Neural crest cell (in vitro differentiated cells): ENCODE measurements at places on chromosomes 2 and 18. TPM values are rescaled to one million over a fixed set of nuclear protein-coding genes. Genes with fewer than 3 reads are reported as not detected.
A peak's percentile ranks its signal among the peaks of the same experiment; 100 is the strongest.

DNA sequence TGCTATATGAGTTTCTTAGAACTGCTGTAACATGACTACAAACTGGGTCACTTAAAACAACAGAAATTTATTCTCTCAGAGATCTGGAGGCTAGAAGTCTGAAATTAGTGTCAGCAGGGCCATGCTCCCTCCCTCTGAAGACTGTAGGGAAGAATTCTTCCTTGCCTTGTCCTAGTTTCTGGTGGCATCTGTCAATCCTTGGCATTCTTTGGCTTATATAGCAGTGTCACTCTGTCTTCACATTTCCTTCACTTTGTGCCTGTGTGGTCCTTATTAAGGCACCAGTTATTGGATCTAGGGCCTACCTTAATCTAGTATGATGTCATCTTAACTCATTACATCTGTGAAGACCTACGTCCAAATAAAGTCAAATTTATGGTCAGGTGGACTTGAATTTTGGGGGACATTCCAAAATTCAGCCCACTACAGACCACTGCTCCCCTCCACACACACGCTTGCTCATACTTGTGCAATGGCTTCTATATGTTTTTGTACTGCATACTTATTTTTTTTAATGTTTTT, 7.6 kb downstream of the ZC3H15 start:
- peaks cover 30% of the 10 kb centered on the region for H3K4me1 ChIP-seq
- no peak overlapping the region for H3K4me3 ChIP-seq
- peak overlapping the region; percentile 65 for H3K27ac ChIP-seq
- peaks cover 2% of the 10 kb centered on the region for H3K36me3 ChIP-seq

- no peaks in the 10 kb centered on the region for H3K27me3 ChIP-seq
- no peaks in the 10 kb centered on the region for H3K4me1 ChIP-seq
- no peak for DNase-seq
Measured at GRCh38 chr2:129587426-129588064, 391.9 kb upstream of the RAB6C start.

DNA sequence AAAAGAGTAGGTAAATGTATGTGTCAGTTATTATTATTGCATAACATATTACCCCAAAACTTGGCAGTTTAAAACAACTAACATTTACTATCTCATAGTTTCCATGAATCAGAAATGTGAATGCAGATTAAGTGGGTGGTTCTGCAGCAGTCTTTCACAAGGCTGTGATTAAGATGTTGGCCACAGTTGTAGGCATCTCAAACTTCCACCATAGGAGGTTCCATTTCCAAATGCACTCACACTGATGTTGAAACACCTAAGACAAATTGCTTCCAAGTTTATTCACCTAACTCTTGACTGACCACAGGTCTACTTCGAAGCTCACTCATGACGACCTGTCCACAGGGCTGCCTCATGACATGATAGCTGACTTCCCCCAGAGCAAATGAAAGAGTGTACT, 360.8 kb downstream of the GRB14 start:
- H3K36me3 ChIP-seq: peaks cover 3% of the 10 kb centered on the region
- no peaks in the 10 kb centered on the region for H3K27me3 ChIP-seq
- no peak for DNase-seq
- no peaks in the 10 kb centered on the region for H3K4me1 ChIP-seq
- no peak overlapping the region for H3K4me3 ChIP-seq
- H3K27ac ChIP-seq: no peak overlapping the region

HOXD11 gene
- total RNA-seq: not detected in 2 replicates

DNA sequence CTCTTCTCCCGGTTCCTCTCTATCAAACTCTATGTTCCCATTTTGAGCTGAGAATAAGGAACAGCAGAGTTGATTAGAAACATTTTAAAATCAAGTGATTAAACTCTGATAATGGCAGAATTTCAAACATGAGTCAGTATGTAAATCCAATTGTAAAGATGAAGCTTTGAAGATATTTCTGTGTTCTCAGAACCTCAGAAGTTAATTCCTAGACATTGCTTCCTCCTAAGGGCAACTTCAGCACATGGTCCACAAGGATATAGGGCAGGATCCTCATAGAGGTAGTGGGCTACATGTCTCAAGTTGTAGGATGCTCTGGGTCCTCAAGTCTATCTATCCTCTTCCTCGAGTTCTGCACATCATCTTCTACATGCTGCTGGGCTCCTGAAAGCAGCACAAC, 46.3 kb downstream of the QPCT start:
- no peak overlapping the region for H3K4me3 ChIP-seq
- no peaks in the 10 kb centered on the region for H3K36me3 ChIP-seq
- H3K4me1 ChIP-seq: no peaks in the 10 kb centered on the region
- H3K27me3 ChIP-seq: peaks cover 13% of the 10 kb centered on the region
- H3K27ac ChIP-seq: no peak overlapping the region
- DNase-seq: no peak

DNA sequence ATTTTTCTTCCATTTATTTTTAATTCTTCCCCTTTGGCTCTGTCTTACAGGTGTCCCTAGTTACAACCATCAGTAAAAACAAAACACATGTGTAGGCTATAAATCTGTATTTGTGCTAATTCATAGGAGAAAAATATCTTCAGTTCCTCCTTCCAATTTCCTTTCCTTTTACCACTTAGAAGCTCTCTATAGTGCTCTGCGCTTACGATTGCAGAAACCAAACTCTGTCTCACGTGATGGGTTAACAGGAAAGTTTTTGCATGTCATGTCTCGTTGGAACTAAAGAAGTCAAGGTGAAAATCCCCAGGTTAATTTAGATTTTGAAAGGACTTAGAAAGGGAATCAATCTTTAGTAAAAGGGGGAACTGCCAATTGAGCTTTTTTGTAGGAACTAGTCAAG, 1390.5 kb upstream of the ZEB2 start:
- H3K27ac ChIP-seq: no peak overlapping the region
- no peaks in the 10 kb centered on the region for H3K27me3 ChIP-seq
- peaks cover 2% of the 10 kb centered on the region for H3K36me3 ChIP-seq
- no peak overlapping the region for H3K4me3 ChIP-seq
- no peak for DNase-seq
- peaks cover 18% of the 10 kb centered on the region for H3K4me1 ChIP-seq

GRCh38 chr2:71546275-71546638, 92.9 kb downstream of the DYSF start:
- no peak for DNase-seq
- no peak overlapping the region for H3K4me3 ChIP-seq
- peaks cover 23% of the 10 kb centered on the region for H3K27me3 ChIP-seq
- peaks cover 4% of the 10 kb centered on the region for H3K36me3 ChIP-seq
- peaks cover 22% of the 10 kb centered on the region for H3K4me1 ChIP-seq
- H3K27ac ChIP-seq: no peak overlapping the region

PSMA8 gene
- total RNA-seq: not detected in 2 replicates

DNA sequence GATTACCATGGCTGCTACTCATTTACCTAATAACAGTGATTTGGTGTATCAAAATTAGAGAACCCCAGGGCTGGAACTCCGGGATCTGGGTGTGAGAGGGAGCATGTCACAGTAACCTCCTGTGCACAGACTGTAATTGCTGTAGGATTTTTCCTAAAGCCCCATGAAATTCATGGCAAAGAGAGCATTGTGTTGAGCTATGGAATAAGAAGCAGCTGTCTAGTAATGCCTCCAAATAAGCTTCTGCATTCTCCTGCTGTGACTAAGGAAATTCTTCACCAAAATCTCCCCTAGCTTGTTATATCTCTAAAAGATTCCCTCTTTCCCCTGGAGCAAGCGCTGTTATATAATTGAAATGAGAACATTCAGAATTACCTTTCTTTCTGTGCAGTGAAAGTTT, 158.1 kb upstream of the SPATS2L start:
- no peak overlapping the region for H3K27ac ChIP-seq
- no peaks in the 10 kb centered on the region for H3K27me3 ChIP-seq
- peaks cover 6% of the 10 kb centered on the region for H3K4me1 ChIP-seq
- DNase-seq: no peak
- H3K36me3 ChIP-seq: peaks cover 20% of the 10 kb centered on the region

- no peak overlapping the region for H3K27ac ChIP-seq
- peaks cover 13% of the 10 kb centered on the region for H3K36me3 ChIP-seq
- H3K27me3 ChIP-seq: no peaks in the 10 kb centered on the region
- H3K4me1 ChIP-seq: peaks cover 26% of the 10 kb centered on the region
Measured at GRCh38 chr18:25093141-25093540, 258.8 kb downstream of the ZNF521 start.

PLGLB1 gene
- 3.6 and 4.6 TPM in 2 replicates for total RNA-seq

DNA sequence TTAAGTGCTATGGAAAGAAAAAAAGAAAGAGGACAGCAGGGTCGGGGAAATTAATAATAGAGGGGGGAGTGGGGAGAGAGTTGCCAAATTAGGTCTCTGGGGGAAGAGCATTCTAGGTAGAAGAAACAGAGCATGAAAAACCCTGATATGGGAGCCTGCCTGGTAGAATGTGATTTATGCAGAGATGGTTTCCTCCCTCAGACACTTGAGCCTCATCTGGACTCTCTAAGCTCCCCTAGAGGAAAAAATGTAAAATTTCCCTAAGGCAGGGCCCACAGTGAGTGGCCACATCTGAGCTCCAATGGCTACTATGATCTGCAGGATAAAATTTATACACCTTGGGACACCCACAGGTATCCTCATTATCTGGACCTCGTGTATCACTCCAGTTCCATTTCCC, 20.6 kb upstream of the EPAS1 start:
- H3K4me3 ChIP-seq: no peak overlapping the region
- H3K36me3 ChIP-seq: no peaks in the 10 kb centered on the region
- peaks cover 7% of the 10 kb centered on the region for H3K27me3 ChIP-seq
- peaks cover 4% of the 10 kb centered on the region for H3K4me1 ChIP-seq
- no peak for DNase-seq

IL36G gene
- not detected in 2 replicates for total RNA-seq

DNA sequence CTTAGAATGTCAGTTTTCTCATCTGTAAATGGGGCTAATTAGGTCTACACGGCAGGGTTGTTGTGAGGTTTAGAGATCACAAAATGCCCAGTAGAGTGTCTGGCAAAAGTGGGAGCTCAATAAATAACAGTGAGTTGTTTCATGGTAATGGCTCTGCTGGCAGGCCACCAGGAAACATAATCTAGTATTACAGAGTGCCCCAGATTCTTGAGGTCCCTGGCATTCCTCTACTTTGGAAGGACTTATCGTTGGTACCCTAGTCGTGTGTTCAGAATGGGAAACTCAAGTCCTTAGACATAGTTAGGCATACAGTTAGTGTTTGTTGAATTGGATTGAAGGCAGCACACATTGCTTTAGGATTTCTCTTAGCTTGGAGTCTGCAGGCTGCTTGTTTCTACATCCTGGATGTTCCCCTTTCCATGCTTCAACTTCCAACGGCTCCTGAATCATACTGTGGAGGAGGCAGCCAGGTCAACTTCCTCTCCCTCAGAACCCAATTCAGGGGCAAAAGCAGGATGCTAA, 161.5 kb upstream of the FOSL2 start:
- H3K36me3 ChIP-seq: no peaks in the 10 kb centered on the region
- H3K27me3 ChIP-seq: no peaks in the 10 kb centered on the region
- DNase-seq: no peak
- H3K27ac ChIP-seq: no peak overlapping the region

DNA sequence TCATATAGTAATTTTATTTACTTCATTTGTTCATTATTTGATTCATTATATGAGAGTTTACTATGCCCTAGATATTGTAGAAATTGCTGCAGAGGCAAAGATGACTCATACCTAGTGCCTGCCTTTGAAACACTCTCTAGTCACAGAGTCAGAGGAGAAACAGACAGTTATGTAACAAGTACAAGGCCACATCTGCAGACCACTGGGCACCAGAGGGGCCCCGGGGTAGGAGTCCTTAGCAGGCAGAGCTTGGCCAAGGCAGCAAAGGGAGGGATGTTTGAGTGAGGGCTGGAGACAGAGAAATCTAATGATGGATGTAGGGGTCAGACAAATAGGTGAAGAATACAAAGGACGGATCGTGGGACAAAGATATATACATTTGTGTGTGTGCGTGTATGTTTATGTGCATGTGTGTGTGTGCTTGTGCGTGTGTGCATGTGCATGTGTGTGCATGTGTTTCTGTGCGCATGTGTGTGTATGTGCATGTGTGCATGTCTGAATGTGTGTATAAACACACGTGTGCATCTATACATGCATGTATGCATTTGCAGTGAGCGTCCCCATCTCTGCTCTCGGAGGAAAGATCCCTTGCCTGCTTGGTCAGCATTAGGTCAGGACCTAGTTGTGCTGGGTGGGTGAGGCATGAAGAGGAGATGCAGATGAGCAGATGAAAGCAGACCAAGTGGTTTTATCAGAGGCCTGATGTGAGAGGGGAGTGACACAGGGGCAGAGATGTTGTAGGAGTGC, 170.6 kb upstream of the MYT1L start:
- no peaks in the 10 kb centered on the region for H3K4me1 ChIP-seq
- H3K27ac ChIP-seq: no peak overlapping the region
- H3K4me3 ChIP-seq: no peak overlapping the region
- H3K36me3 ChIP-seq: no peaks in the 10 kb centered on the region
- no peaks in the 10 kb centered on the region for H3K27me3 ChIP-seq

DNA sequence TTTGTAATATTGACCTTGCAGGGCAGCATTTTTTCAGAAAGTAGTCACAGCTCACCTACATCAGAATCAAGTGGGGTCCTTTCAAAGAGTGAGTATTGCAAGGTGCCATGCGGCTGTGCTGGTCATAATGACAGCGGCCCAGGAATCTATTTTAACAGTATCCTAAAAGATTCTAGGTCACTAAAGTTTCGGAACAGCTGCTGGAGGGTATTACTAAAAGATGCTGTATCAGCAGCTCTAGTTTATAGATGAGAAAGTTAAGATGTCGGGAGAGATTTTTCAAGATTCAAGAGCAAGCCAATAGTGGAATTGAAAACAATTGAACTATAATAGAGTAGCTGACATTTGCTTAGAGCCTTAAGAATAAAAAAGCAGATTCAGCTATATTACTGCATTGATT, 336.0 kb downstream of the SLC8A1 start:
- H3K4me1 ChIP-seq: peaks cover 5% of the 10 kb centered on the region
- H3K27me3 ChIP-seq: no peaks in the 10 kb centered on the region
- H3K27ac ChIP-seq: no peak overlapping the region
- no peak for DNase-seq
- no peak overlapping the region for H3K4me3 ChIP-seq

DNA sequence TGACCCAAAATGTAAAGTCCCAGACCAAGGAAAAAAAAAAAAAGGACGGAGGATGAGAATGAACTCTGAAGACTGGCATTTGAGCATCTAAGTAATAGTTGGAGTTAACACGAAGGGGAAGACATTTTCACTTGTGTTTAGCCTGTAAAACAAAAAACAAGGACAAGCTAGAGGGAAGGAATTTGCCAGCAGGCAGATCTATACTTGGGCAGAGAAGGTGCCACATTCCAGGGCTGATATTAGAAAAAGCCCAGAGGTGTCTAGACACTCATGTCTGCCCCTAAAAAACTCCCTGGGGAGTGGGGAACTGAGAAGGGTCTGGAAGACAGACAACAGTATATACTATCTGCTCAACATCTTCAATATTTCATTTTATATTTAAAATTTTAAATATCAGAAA, 171.1 kb downstream of the ZEB2 start:
- H3K27me3 ChIP-seq: no peaks in the 10 kb centered on the region
- no peak overlapping the region for H3K27ac ChIP-seq
- H3K4me1 ChIP-seq: peaks cover 50% of the 10 kb centered on the region

- no peak overlapping the region for H3K27ac ChIP-seq
- H3K27me3 ChIP-seq: no peaks in the 10 kb centered on the region
- H3K4me1 ChIP-seq: peaks cover 5% of the 10 kb centered on the region
- H3K4me3 ChIP-seq: no peak overlapping the region
- no peaks in the 10 kb centered on the region for H3K36me3 ChIP-seq
Measured at GRCh38 chr2:203583701-203584100, 48.6 kb upstream of the RAPH1 start.
